SJSA1 (cell line): ENCODE measurements at places on chromosomes 4 and X. TPM values are rescaled to one million over a fixed set of nuclear protein-coding genes. Genes with fewer than 3 reads are reported as not detected.

DNA sequence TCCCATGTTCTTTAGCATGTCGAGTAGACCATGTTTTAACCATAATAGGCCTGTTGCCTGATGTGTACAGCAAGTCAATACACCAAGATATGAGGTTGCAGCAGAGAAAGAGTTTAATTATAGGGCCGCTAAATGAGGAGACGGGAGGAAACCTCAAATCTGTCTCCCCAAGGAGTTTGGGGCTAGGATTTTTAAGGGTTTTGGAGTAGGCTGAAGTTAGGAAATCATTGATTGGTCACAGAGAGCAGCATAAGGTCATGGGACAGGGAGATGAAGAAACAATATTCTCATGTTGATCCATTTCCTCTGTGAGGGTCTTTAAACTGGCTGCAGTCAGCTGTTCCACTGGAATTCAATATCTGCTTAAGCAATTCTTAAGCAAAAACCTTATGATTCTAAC lies 160.2 kb upstream of the GALNT7 start:
- H3K4me3 ChIP-seq = no peak overlapping the region
- no peaks in the 10 kb centered on the region for H3K36me3 ChIP-seq
- DNase-seq = no peak
- peaks cover 35% of the 10 kb centered on the region for H3K27me3 ChIP-seq
- no peak overlapping the region for H3K27ac ChIP-seq
- no peaks in the 10 kb centered on the region for H3K4me1 ChIP-seq

Gene LYAR
- total RNA-seq = 47.1 and 56.2 TPM in 2 replicates

DNA sequence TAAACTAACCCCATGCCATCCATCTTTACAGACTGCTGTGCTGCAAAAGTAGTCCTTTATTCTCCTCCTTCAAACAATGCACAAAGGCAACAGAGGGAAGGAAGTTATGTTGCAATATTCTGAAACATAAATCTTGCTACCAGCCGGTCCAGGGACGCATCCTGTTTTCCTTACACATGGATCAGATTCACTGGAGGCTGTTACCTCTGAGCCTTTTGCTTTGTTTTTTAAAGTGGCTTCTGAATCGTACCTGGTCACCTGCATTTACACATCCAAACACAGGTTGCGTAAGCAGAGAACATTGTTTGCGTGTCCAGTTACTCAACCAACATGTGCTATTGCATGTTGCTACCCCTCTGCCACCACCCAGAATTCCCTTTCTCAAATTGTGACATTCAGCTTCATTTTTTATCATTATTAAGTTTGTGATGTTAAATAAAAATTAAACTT lies 8.8 kb downstream of the PPARGC1A start:
- peaks cover 20% of the 10 kb centered on the region for H3K4me1 ChIP-seq
- no peak for DNase-seq
- H3K27me3 ChIP-seq = no peaks in the 10 kb centered on the region
- no peak overlapping the region for H3K4me3 ChIP-seq
- H3K36me3 ChIP-seq = no peaks in the 10 kb centered on the region
- H3K27ac ChIP-seq = no peak overlapping the region

DNA sequence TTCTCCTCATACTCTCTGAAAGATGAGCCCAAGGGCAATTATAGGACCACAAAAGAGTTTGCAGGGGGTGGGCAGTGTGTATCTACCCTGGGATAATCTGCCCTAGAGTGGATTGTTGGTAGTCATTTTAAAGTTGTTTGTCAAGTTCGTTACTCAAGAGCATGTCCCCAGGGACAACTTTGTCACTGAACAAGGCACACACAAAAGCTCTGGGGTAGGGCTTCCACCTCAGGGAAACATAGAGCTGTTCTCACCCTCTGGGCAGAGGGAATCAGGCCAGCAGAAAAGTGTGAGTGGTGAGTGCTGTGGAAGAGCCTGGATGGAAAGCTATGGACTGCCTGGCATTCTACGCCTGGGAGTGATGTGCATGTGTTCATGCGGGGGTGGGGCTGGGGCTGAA lies 23.3 kb upstream of the LEF1 start:
- no peak overlapping the region for H3K4me3 ChIP-seq
- no peaks in the 10 kb centered on the region for H3K27me3 ChIP-seq
- H3K27ac ChIP-seq = no peak overlapping the region
- no peak for DNase-seq
- peaks cover 30% of the 10 kb centered on the region for H3K4me1 ChIP-seq
- no peaks in the 10 kb centered on the region for H3K36me3 ChIP-seq

DNA sequence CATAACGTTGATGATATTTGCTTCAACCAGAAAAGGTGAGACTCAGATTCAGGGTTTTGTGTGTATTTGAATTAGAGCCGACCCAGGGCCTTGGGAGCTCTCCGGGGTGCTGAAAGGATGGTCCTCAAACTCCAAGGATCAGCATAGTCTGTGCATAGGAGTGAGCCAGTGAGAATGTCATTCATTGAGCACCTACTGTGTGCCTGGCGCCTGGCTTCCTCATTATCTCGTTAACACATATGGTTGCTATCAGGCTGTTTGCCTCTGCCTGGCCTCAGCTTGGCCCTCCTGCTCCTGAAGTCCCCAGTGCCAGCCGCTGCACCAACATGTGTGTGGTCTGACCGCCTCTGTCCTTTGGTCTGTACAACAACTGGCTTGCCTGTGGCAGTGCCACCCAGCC lies 25.1 kb upstream of the JAKMIP1 start:
- H3K27me3 ChIP-seq = no peaks in the 10 kb centered on the region
- H3K27ac ChIP-seq = no peak overlapping the region
- no peaks in the 10 kb centered on the region for H3K36me3 ChIP-seq
- H3K4me3 ChIP-seq = no peak overlapping the region
